ENCODE measurements at places on chromosomes 2 and 18.

GRCh38 chr2:58186501-58186900 is 54.6 kb downstream of the FANCL start:
- DNase-seq = no peak

GRCh38 chr2:203683932-203684556 is 22.4 kb upstream of the CD28 start:
- no peak for DNase-seq

DNA sequence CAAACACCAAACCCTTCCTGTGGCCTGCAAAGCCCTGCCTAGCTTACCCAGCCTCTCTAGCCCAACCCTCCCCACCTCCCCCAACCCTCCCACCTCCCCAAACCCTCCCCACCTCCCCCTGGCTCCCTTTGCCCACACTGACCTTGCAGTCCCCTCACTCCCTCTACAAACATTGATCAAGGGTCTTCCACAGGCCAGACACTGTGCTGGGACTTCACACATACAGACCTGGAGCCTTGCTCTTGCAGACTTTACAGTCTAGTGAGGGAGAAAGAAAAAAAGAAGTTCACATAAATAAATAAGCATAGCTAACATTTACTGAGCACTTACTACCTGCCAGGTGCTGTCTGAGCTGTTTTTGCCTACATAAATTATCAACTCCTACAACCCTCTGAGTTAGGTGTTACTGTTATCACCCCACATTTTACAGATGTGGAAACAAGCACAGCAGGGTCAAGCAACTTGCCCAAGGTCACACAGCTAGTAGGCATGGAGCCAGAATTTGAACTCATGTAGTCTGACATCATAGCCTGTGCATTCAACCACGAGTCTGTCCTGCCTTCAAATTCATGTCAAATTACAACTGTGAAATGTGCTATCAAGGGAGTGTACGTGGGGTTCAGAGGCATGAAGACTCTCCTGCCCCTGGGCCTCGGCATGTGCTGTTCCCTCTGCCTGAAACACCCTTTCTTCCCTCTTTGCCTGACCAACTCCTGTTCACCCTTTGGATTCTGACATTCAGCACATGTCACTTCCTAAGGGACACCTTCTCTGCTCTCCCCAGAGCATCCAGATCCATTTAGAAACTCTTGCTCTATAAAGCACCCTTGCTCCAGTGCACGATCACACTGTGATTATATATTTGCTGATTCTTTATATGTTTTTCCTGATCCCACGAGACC is 209.9 kb downstream of the TNS1 start:
- no peak for DNase-seq

- no peak for DNase-seq
These were observed 36.8 kb upstream of the APCDD1 start for GRCh38 chr18:10417664-10418063.

DNA sequence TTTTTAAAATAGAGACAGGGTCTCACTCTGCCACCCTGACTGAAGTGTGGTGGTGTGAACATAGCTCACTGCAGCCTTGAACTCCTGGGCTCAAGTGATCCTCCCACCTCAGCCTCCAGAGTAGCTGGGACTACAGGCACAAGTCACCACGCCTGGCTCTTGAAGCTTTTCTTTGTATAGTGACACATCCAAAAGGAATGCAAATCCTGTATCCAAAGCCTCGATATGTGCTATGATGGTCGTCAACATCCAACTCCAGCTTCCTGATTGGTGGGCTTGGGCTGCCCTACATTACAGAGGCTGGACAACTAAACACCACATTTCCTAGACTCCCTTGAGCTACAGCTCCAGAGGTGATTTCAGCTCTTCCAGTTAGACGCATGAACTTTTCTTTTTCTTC is 101.7 kb upstream of the PGAP1 start:
- DNase-seq = peak; percentile 32

DNA sequence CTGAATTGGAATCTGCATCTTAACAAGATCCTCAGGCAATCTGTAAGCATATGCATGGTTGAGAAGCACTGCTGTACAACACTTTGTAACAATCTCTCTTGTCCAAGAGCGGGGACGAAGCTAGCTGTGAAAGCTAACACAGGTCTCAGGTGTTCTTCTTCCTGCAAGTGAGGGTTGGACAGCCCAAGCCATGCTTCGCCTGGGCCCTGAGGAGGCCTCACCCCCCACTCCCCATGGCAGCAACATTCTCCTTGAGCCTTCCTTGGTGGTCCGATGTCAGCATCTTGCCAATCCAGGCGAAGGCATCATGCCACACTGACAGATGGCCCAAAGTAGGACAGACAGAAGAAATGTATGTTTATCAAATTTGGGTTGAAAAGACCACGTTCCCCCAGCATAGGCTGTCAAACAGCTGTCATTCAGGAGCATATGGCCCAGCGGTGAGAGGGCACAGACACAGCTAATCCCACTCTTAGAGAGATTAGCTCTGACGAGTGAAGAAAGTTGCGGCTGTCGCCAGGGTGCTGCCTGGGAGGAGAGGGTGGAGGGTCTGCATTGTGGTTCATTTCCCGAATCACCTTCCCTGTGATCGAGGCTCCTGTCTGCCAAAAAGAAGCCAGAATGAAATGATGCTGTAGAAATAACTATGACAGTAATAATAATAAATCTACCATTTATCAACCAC is 344.7 kb downstream of the MYCN start:
- no peak for DNase-seq

GRCh38 chr18:49076654-49077166 is 125.9 kb upstream of the SMAD7 start:
- no peak for DNase-seq

DNA sequence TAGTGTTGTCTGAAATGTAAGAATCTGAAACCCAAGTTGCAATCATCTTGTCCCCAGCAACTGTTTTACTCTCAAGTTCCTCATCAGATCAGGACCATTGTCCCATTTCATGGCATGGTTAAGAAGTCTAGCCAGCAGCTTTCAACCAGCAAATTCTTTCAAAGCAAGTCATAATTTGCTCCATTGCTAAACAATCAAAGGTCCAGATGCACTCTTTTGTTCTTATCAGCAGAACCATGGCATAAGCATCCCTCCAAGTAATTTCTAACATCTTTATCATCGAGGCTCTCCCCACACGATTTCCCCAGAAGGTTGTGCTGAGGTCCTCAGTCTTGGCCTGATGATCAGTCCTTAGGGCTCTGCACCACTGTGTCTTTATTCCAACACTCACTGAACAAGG is 67.5 kb upstream of the APCDD1 start:
- no peak for DNase-seq

DNA sequence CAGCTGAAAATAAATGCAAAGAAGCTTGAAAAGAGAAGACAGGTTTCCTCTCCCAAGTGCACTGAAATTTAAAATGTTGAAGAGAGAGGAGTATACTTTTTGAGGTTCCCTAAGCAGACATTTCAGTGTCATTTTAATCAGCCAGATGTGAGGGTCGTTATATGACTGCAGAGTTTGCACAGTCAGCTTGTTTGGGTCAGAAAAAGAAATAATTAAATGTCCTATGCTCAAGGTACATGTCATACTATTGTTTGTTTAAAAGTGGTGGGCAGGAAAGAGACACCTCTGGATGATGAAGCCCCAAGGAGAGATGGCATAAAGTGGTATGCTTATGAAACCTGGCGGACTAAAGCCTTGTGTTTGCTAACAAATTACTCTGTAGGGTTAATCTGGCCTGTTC is 55.2 kb downstream of the CCDC85A start:
- no peak for DNase-seq

DNA sequence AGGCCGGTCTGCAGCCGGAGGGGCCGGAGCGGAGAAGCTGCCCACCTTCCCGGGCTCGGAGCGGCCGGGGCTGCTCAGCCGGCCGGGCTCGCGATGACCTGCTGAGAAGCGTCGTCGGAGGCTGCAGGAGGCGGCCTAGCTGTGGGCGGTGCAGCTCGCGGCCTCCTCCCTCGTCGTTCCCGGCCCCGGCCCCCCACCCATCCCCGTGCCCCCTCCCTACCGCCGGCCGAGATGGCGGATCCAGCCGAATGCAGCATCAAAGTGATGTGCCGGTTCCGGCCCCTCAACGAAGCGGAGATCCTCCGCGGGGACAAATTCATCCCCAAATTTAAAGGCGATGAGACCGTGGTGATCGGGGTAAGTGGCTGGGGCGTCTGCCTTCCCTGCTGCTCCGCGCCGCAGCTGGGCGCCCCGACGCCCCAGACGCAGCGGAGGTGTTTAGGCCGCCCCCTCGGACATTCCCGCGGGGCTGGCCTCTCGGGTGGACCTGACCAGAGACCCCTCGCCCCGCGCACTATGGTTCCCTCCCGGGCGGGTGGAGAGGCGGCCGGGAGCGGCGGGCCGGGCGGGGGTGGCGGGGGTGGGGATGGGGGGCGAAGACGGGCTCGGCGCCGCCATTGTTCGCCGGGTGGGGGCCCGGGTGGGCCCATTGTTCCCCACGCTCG is 492 bp downstream of the KIF5C start:
- no peak for DNase-seq

DNA sequence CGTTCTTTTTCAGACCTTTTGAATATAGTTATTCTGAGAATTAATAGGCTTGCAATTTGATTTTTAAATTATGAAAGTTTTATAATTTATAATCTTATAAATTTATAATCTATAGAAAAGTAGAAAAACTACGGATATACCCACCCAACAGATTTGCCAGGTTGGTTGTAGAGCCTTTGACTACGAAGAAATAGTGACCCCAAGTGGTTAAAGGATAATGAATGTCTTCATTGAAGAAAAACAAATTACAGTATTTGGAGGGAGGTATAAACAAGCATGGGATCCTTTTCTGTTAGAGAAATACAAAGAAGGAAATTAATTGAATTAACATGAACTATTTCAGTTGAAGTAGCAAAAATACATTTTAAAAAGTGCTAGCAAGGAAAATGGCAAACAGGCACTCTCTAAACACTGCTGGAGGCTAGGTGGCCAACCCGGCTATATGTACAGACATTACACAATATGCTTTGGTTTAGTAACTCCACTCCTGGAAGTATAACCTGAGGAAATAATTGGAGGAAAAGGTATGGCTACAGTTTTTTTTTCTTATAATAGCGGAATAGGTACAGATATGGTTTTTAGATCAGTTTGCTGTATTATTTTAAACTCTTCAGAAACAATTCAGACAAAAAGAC is 110.9 kb downstream of the MIB1 start:
- no peak for DNase-seq

DNA sequence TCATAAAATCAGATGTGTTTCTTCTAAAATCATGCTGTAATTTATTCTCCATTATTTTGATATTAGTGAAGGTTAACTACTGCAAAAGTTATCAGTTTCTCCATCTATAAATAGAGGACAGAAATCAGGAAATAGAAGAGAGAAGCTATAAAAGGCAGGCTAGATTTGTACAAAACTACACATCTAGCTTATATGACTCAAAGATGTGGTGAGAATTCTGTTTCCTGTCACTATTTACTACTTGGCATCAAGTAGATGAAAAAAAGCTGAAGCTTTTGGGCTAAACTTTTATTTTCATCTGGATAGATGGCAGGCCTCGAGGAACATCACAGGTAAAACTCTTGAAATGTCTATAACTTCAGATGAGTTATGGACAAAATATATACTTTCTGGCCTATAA is 49.8 kb upstream of the NAB1 start:
- no peak for DNase-seq

DNA sequence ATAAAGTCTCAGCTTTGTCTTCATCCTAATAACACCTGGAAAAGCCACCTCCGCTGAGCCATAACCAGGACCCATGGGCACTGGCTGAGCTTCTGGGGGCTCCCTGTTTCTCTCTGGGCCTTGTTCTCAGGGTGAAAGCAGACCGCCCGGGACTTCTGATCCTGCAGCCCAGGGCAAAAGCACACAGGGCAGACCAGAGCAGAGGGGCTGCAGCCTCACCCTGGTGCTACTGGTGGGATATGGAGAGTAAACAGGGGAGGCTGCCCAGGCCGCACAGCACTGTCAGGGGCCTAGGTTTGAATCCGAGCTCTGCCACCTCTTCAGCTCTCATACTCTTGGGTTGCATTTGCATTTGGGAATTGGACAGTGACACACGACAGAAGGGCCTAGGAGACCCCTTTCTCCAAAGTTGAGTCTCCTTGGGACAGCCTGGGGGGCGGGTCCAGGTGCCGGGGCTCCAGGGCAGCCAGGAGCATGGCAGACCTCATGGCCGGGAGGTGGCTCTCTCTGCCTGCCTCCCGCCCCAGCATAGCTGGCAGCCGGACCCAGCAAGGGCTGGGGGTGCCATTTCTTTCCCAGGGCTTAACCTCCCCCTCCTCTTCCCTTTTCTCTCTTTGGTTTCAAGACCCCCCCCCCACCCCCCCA is 164.9 kb downstream of the INHBB start:
- DNase-seq = no peak

- DNase-seq = no peak
These were observed 108.3 kb downstream of the DYSF start for GRCh38 chr2:71561441-71562267.

DNA sequence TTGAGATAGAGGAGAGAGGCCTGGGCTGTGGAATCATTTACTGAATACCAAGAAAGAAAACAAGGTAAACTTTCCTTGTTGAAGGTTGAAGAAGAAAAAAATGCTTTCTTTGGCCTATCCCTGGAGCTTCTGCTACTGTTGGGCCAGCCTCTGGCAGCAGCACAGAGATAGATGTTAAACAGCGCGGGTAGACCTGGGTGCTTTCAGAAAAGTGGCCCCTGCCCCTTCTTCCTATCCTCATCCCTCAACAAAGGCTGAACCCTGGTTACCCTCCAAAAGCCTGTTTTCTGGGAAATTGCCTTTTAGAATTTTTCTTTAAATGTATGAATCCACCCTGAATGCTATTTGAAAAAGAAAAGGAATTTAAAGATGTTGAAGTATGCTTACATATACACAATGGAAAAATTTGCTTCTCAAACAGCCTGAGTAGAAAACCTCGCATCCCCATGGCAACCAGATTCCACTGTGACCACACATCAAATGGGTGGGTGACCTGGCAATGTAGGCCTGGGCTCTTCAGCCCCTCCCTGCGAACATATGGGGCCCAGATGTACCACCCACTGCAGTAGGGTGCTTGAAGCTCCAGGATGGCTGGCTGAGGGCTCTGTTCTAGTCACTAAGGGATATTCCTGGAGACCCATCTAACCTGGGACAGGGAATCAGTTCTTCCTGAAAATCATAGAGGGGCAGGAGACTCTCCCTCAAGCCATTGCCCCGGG is 23.4 kb upstream of the CHRNA1 start:
- no peak for DNase-seq

- DNase-seq = no peak
These were observed 116.4 kb downstream of the CCDC141 start for GRCh38 chr2:178933493-178933892.
